NCI-H774 (cell line): ENCODE measurements at places on chromosomes 3 and 15.
A peak's percentile ranks its signal among the peaks of the same experiment; 100 is the strongest.

GRCh38 chr15:89002830-89003229 is 85.4 kb upstream of the ABHD2 start:
- no peak for DNase-seq

- no peak for DNase-seq
Observed at GRCh38 chr3:16334909-16335308, 69.9 kb downstream of the OXNAD1 start.

GRCh38 chr15:63729115-63729884 is 104.4 kb downstream of the HERC1 start:
- DNase-seq = no peak

- no peak for DNase-seq
Observed at GRCh38 chr3:170360916-170361315, 3.4 kb downstream of the SKIL start.

- DNase-seq = no peak
Observed at GRCh38 chr3:195162033-195162669, 108.8 kb downstream of the XXYLT1 start.

DNA sequence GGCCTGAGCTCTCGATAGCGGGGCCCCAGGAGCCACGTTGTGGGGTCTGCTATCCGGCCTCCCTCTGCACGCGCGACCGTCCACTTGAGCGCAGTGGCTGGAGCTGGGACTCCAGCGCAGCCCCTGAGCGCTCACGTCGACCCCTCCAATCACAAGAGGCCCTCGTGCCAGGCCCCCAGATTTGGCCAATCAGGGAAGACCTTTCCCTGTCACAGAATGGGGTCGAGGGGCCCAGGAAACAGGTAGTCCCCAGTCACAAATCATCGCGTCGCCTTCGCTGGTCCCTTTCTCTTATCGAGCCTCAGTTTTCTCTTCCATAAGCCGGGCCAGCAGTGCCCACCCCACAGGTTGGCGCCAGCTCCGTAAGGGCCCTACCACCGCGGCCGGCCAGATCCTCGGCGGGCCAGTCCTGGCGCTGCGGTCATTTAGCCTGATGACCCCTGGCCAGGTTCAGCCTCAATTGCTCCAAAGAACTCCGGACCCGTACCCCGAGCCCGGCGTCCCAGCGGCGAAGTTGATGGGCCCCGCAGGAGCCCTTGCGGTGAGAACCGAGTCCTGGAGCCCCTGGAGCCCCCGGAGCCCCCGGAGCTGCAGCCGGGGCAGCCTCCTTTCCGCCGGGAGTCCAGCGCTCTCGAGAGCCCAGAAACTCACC is 435 bp downstream of the ALDH1L1 start:
- no peak for DNase-seq

DNA sequence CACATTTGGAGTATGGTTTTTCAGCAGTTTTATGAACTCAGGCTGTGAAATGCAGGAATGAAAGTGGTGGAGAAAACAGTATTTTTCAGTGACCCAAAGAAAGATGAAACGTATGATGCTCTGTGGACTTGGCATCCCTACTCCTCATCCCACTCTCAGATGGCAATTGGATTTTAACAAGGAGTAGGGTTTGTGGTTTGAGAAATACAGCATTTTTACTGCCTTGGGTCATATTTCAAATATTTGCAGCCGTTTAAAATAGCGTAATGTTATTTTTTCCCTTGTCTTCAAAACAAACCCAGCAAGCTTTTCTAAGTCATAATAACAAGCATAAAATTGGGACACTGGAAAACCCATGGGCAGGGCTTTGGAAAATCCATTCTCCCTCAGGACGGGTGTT is 117.2 kb upstream of the LRIG1 start:
- no peak for DNase-seq

GRCh38 chr3:141303481-141304223 is 64.7 kb upstream of the ZBTB38 start:
- peak; percentile 71 for DNase-seq

DNA sequence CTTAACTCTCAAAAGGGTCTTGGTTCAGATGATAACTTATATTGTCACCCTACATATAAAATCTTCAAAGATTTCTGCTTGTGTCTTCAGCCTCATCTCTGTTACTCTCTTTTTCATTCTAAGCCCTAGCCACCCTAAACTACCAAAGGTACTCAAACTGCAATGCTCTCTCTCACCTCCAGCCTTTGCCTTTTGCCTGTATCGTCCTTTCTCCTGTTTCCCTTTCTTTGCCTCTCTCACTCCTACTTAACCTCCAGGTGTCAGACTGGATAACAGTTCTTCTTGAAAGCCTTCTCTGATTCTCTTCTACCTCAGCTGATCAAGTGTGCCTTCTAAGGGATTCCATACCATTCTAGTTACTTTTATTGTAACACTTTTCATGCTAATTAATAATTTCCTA is 149.8 kb downstream of the SERPINI1 start:
- no peak for DNase-seq

GRCh38 chr3:161890147-161890625 is 393.6 kb downstream of the OTOL1 start:
- DNase-seq = no peak

- no peak for DNase-seq
Observed at GRCh38 chr15:39629371-39629770, 48.5 kb downstream of the THBS1 start.

GRCh38 chr15:81292523-81293001 is 31.4 kb downstream of the STARD5 start:
- DNase-seq = no peak

DNA sequence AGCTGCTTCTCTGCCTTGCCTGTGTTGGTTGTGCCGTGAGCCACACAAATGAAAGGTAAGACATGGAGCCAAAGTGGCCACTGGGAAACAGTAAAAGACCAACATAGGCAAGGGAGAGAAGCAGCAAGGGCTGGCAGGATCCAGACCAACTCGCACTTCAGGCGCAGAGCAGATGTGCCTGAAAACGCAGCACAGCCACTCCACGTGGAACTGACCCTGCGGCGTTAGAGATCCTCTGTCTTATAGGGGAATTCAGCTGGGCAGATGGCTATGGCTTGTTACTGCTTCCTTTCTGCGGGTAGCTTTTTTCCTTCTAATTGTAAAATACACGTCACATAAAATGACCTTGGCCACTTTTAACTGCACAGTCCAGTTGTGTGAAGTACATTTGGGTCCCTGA is 10.4 kb upstream of the GHRL start:
- no peak for DNase-seq

- no peak for DNase-seq
Observed at GRCh38 chr3:42714171-42714852, 11.7 kb upstream of the HHATL start.

GRCh38 chr3:54862526-54862925 is 65.3 kb downstream of the LRTM1 start:
- DNase-seq = no peak

DNA sequence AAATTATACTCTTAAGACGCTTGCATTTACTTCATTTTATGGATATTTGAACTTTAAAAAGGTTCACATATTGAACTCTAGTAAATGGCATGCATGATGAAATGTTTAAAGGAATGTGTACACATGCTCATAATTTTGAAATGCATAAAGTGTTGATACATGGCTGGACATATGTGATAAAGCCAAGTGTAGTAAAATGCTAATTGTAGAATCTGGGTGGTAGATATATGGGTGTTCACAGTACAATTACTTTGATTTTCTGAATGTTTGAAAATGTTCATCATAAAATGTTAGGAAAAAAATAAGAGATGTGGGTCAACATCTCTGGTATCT is 4.2 kb upstream of the EFHB start:
- DNase-seq = no peak

GRCh38 chr3:187629711-187630110 is 40.5 kb downstream of the SST start:
- DNase-seq = no peak

- peak; percentile 96 for DNase-seq
Observed at GRCh38 chr3:189304465-189305351, 132.9 kb downstream of the TPRG1 start.

- no peak for DNase-seq
Observed at GRCh38 chr3:34033839-34034238, 235.4 kb downstream of the PDCD6IP start.

- DNase-seq = no peak
Observed at GRCh38 chr3:156664011-156664830, 10.2 kb upstream of the TIPARP start.

DNA sequence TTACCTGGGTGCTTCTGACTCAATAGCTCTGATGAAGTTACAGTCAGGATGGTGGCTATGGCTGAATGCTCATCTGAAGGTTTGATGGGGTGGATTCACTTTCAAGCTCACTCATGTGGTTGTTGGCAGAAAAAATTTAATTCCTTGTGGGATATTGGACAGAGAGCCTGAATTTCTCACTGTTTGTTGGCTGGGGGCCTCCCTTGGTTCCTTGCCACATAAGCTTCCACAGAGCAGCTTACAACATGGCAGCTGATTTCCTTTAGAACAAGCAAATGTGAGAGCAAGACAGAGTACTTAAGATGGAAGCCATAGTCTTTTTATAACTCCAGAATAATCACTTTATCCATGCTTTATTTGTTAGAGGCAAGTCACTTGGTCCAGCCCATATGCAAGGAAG is 150.6 kb downstream of the PPM1L start:
- DNase-seq = no peak

DNA sequence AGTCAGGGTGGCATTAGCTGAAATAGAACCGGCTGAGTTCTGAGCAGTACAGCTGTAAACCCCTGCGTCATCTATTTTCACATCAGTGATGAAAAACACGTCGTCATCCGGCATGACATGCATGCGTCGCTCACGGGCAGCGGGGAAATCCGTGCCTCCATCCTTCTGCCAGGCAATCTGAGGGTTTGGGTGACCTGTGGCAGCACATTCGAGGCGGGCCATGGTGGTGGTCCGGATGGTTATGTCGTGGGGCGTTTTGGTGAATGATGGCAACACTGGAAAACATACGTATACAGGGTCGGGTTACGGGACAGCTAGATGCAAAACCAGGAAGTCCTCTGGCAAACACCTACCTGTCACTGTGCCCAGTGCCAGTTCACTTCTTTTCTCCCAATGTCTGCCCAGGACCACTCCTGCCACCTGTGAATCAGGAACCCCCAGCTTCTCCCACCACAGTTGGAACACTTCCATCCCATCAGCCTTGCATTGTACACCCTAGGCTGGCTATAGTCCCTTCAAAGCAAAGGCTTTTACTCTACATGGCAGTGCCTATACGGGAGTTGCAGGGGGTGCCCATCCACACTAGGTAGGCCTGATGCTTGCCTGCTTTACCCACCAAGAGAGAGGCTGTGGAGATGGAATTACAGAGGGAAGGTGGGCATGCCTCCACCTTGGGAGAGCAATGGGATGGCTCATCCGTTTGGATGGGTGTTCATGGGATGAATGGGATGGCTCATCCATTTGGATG is 116.7 kb downstream of the LRIG1 start:
- DNase-seq = no peak

GRCh38 chr3:39124876-39125840 is 17.7 kb downstream of the TTC21A start:
- no peak for DNase-seq

- no peak for DNase-seq
Observed at GRCh38 chr15:45414215-45414885, 36.0 kb upstream of the GATM start.

- DNase-seq = no peak
Observed at GRCh38 chr3:71478568-71478967, 105.0 kb downstream of the FOXP1 start.

- DNase-seq = no peak
Observed at GRCh38 chr3:124883766-124884473, 3.2 kb downstream of the ITGB5 start.

- no peak for DNase-seq
Observed at GRCh38 chr3:21505711-21506460, 245.1 kb downstream of the ZNF385D start.

DNA sequence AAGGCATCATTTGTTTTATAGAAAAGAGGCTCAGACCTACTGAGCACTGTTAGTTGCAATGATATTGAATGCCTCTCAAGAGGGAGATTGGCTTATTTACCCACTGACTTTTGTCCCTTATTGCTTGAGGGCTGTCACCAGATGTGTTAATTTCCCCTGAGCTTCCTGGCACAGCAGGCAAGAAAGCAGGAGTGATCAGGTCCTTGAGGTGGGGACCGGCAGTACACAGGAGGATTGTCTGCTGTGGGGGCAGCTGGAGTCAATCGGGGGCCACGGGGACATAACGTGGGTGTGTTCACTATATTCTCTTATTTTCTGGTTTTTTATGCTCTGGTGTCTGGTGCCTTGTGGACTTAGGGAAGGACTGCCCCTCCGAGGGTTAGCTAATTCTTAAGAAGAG is 44.6 kb downstream of the GASK1A start:
- DNase-seq = no peak

- DNase-seq = no peak
Observed at GRCh38 chr3:120098710-120099109, 4.5 kb upstream of the GSK3B start.

GRCh38 chr15:71914092-71914491 is 103.7 kb downstream of the NR2E3 start:
- DNase-seq = no peak

GRCh38 chr15:93241696-93242585 is 152.9 kb upstream of the RGMA start:
- DNase-seq = no peak

GRCh38 chr15:51285399-51285798 is 53.0 kb downstream of the CYP19A1 start:
- no peak for DNase-seq

DNA sequence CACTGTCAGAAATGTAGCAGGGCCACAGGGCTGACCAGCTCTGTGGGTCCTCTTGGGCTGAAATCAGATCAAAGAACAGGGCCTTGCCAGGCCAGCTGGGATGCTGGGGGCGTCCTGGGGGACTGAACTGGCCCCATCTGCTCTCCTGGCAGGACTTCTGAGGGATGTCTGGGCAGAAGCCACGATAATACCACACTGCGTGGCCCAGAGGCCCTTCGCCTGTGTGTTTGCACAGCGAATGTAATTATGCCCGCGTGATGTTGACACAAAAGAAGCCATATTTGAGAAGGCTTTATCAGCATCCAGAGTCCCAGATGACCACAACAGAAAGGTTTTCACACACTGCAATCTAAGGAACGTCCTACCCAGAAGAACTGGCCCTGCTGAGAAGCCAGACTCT is 174.0 kb downstream of the RAB11A start:
- peak; percentile 67 for DNase-seq
